Inflammatory macrophage treated with lipopolysaccharide for 4 hours (primary cell): ENCODE measurements at places on chromosomes 1 and 21.

- peak; percentile 19 for DNase-seq
Measured at GRCh38 chr1:11841245-11842153, 6.1 kb downstream of the NPPA start.

- DNase-seq: peak; percentile 31
Measured at GRCh38 chr1:212479188-212479587, 46.5 kb downstream of the NENF start.

DNA sequence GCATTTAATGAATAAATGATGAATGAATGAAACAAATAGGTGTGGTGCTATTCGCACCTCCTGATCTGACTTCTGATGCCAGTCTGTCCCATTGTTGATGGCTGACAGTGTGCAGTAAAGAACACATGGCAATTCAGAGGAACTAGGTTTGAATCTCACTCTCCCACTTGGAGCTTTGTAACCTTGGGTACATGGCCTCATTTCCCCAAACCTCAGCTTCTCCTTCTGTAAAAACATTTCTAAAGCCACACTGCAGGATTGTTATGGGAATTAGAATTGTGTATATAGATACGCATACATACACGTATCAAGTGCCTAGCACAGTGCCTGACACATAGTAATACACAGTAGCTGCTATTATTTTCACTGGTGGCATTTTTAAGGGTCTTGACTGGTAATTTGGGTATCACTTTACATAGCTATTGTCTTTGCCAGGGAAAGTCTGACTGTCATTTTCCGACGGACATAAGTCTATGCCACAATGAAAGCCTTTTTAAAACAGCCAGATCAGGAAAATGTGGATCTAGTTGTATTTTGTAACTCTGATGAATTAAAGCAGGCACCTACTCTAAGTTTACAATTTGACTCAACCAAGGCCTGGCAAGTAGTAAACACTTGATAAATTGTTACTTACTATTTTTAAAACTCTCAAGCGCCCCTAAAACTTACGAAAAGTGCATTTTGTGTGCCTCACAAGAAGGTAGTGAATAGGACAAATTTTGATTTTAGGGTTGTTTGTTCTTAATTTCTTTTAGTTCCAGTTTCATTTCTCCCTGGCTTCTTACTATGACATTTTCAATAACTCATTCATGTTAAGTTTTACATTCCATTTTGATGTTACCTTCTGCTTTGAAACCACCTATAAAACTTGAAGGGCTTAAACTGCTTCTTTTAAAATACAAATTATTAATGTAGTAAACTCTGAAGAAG lies 164.4 kb downstream of the SDCCAG8 start:
- DNase-seq: peak; percentile 78

- no peak for DNase-seq
Measured at GRCh38 chr1:30290581-30290980, 432.8 kb downstream of the MATN1 start.

DNA sequence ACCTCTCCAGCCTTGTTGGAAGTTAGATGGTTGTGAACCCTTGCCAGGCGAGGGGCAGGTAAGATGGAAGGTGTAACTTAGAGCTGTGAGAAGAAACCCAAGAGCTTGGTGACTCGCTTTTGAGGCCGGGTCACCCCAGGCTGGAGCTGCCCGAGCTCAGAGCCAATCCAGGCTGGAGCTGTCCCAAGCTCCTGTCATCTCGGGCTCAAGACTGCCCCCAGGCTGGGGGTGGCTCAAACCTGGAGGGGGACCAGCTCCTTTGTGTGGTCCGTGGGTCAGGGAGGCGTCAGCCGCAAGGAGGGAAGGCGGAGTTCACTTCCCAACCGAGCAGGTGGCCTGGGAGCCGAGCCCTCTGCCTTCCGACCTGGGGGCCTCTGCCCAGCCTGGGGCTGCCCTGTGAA lies 2.0 kb downstream of the HUNK start:
- DNase-seq: no peak

DNA sequence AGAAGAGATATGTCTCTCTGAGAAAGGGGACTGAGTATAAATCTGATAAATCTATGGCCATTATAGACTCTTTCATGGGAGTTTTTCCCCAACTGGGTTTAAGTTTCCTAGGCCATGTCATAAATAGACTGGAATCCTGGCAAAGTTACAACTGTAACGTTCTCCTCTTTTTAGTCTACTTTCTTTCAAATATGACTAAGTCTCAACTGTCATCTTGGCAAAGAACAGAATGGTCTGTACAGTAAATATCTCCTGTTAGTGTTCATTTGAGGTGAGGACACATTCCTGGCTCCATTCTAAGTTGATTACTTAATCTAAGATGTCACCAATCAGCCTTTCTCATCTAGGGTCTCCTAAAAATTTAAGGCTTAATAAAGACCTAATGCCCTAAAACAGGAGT lies 300.5 kb downstream of the BRINP2 start:
- no peak for DNase-seq

DNA sequence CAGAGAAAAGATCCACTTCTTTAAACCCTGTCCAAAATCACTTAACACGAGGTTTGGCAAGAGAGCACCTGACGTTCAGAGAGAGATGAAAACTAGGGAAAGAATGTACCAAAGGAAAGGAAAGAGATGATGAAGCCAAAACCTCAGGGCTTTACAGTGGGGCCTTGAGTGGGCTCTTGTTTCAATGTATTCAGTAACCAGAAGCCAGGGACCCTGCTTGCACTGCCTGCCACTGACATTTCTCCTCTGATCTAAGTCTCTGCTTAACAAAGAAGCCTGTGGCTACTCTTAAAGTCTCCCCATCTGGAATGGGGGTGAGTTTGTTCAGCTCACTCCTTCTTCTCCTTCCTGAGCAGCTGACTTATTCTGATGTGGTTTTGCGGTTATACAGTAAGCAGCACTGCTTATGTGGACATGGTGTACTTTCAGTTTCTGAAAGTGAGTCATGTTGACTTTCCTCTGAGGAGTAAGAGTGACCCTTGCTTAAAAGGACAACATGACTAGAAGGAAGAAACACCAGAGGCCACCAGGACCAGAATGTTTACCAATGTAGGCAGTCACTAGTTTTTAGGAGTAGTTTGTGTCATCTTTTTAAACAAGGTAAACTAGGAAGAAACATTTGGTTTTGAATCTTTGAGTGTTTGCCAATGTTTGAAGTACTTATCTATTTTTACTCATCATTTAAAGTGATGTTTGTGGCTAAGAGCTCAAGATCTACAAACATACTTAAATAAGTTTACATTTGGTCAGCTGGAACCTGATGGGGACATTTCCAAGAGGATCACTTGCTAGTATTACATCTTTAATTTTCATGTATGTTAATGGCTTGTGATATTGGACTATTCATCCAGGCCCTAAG lies 87.4 kb downstream of the FASLG start:
- peak; percentile 97 for DNase-seq

DNA sequence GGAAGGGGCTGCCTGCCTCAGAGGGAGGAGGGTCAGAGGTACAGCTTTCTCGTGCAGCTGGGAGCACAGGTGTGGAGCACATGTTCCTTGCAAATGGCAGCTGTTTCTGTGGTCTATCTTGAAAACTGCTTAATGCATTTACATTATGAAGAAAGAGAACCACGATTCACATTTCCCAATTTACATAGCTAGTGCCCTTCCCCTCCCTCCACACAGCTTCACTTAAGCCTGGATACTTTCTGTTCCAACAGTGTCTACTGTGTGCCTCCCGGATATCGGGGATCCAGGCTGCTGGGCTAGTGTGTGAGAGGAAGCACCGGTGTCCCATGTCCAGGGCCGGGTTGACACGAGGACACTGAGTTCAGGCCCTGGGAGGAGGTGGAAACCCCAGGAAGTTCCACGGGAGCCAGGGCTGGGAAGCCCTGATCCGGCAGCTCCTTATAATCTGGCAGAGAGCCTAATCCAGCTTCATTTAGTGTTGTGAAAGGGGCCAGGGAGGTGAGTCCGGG lies 31.6 kb downstream of the TMCC2 start:
- peak; percentile 66 for DNase-seq

GRCh38 chr1:86596741-86597290 lies 49.9 kb downstream of the CLCA4 start:
- DNase-seq: no peak

- peak; percentile 98 for DNase-seq
Measured at GRCh38 chr1:235075048-235075776, 53.4 kb downstream of the TOMM20 start.

GRCh38 chr1:8004803-8005573 lies 21.1 kb downstream of the ERRFI1 start:
- DNase-seq: peak; percentile 90

- DNase-seq: no peak
Measured at GRCh38 chr1:223150443-223150842, 7.4 kb upstream of the TLR5 start.

GRCh38 chr21:42632771-42633690 lies 20.4 kb upstream of the PDE9A start:
- DNase-seq: no peak

- peak; percentile 89 for DNase-seq
Measured at GRCh38 chr1:244835276-244836134, at the start of gene COX20. Gene COX20, plus strand, starts transcription at chr1:244835658. Its CDS starts 57 bp downstream, at chr1:244835715.

DNA sequence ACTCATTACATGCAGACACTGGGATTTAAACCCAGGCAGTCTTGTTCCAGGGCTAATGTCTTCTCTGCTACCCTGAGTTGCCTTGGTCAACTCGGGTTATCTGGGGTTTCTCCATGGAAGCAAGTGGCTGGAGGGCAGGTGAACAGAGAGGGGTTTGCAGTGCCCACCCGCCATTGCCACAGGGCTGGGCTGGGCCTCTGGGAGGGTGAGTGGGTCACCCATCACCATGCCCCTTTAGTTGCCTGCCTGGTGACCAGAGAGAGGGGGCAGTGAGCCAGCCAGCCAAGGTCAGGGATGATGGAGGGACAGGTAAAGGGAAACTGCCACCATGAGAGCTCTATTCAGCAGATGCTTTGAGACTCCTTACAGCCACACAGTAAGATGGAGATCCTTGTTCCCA lies 53.2 kb downstream of the GRIK3 start:
- no peak for DNase-seq
